ENCODE measurements at places on chromosomes 12 and 14.

GRCh38 chr12:56013482-56013881, 7.4 kb upstream of the IKZF4 start:
- no peak for DNase-seq

DNA sequence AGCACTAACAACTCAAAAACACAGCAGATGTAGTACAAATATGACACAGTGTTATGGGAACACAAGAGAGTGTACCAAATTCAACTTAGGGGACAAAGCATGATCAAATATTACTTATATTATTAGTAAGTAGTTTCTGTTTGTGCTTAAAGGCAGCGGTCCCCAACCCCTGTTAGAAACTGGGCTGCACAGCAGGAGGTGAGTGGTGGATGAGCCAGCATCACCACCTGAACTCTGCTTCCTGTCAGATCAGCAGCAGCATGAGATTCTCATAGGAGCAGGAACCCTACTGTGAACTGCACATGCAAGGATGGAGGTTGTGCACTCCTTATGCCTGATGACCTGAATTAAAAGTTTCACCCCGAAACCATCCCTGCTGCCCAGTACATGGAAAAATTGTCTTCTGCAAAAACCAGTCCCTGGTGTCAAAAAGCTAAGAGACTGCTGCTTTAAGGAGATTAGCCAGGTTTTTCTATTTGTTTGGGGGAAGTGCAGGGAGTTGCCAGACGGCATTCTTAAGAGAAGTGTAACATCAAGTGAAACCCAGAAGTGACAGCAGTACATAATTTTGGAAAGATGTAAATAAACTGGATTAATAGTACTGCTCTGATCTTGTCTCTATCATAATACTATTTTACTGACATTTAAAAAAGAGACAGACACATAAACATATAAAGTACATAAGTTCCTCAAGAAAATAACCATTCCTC, 26.7 kb downstream of the GTF2A1 start:
- no peak for DNase-seq

GRCh38 chr14:89794096-89794495, 160.4 kb downstream of the EFCAB11 start:
- DNase-seq = no peak

GRCh38 chr12:19323805-19324204, 115.5 kb upstream of the AEBP2 start:
- DNase-seq = no peak

GRCh38 chr12:19191089-19191488, 61.6 kb downstream of the PLEKHA5 start:
- no peak for DNase-seq

DNA sequence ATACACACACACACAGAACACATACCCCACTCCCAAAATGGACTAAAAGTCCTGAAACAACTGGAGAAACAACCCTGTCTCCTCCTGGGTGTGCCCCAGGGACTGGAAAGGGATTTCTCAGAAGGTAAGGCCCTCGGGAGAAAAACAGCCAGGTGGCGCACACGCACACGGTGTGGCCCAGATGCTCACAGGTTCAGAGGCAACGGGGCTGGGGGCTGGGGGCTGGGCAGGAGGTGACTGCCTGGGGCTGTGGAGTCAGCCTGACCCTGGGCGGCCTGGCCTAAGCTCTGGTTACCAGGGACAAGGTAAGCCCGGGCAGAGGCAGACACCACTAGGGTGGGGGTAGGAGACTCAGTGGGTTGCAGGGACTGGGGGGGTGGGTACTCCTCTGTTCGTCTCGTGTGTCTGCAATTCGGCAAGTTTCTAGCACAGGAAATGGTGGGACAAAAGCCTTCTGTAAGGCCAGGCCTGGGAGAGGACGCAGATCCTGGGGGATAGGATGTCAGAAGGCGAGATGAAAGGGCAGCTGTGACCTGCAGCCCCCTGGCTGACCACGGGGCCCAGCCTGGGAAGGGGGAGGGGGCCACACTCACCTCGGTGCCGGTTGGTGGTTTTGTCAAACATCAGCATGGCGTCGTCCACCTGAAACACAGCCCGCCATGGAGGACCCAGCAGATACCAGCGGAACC, 10.4 kb downstream of the MSI1 start:
- no peak for DNase-seq

- no peak for DNase-seq
Observed at GRCh38 chr14:83607682-83608081, 1922.3 kb upstream of the FLRT2 start.

DNA sequence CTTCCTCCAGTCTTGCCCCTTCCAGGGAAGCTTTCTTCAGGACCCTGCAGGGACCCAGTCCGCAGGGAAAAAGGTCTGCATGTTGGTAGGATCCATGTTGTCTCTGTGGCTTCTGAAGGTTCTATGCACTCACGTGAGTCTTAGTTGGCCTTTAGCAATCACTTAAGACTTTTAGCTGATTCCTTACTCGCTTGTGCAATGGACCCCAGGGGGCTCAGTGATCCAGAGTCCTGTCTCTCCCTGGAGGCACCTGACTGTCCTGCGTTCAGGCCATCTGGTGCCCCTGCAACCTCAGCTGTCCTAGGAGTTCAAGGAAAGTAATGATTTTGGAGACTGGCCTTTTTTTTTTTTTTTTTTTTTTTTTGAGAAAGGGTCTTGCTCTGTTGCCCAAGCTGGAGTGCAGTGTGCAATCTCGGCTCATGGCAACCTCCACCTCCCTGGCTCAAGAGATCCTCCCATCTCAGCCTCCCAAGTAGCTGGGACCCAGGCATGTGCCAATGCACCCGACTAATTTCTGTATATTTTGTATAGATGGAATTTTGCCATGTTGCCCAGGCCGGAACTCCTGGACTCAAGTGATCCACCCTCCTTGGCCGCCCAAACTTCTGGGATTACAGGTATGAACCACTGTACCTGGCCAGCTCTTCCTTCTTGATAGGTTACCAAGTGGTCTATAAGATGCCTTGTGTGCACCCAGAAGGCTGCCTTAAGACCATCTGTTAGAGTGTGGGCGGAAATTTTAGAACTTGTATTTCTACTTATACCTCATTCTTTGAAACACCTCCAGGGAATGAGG, 4.6 kb downstream of the IFI27L2 start:
- no peak for DNase-seq

DNA sequence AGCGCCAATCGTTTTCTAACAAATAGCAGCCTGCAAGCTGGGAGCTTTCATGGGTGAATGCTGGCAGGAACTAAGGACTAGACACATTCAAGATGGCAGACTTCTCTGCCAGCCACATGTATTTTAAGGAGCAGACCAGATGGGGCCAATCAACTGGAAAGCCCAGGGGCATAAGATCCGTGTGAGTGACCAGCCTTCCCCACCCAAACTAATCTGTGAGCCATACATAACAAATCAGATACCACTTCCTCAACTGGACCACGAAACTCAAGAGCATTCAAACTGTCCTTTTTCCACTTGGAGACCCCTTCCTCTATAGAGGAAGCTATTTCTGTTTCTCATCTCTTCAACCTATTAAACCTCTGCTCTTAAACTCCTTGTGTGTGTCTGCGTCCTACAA, 9.7 kb downstream of the TCL1B start:
- DNase-seq = no peak

- no peak for DNase-seq
Observed at GRCh38 chr14:74921053-74921620, 1.9 kb downstream of the RPS6KL1 start.

DNA sequence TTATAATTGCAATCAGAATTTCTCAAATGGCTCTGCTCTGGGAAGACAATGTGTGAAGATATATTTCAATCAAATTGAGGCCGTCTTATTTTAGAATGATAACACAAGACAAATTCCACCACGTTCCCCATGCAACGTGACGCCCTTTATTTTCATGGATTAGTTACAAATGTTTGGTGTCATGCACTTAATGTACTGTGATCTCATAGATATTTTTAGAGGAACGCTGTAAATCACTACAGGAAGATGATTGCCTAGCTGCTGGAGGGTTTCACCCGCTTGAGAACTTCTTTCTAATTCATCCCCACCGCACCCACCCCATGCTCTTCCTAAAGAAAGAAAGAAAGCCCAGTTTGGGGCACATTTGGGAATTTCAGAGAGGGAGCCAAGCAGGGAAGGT, 117.2 kb downstream of the PLXNC1 start:
- no peak for DNase-seq

DNA sequence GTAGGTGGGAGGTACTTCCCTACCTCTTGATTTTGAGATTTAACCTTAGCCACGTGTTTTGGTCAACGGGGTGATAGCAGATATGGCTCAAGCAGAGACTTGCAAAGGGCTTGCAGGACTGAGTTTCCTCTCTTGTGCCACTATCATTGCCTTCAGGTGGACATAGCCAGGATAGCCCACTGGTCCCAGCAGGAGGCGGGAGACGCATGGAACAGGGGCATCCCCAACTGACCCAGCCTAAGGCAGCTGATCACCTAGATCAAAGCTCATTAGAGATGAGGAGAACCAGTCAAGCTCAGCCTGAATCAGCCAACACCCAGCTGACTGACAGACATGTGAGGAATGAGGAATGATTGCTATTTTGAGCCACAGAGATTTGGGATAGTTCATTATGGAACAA, 49.6 kb downstream of the CALM1 start:
- DNase-seq = no peak

DNA sequence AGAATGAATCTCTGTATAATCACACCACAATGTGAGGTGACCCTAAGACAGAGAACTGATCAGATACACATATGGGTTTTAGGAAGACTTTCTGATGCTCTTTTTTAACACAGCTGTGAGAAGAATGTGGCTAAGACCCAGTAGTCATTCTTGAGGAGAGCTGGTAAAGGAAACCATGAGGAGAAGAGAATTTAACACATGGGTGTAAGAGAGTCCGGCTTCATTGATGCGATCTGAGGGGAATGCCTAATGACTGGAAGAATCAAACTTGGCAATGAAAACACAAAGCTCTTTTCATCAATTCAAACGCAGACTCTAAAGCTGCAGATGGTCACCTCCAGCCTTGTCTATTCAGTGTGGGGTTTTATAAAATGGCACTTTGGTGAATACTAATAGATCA, 79.3 kb downstream of the FOXA1 start:
- DNase-seq = no peak

GRCh38 chr14:64279704-64280668, 14.2 kb downstream of the ESR2 start:
- no peak for DNase-seq

Measured in NCI-H2227 treated with DMSO at 0.1 percent for 48 hours (cell line).